H1 (cell line): ENCODE measurements at places on chromosomes 1 and 21. TPM values are rescaled to one million over a fixed set of nuclear protein-coding genes. Genes with fewer than 3 reads are reported as not detected.

IQCC gene
- total RNA-seq: 4.2 and 4.3 TPM in 2 replicates

FCN3 gene
- total RNA-seq: 0.30 TPM in 1 of 2 replicates, not detected in the other

- peak; percentile 65 for DNase-seq
Observed at GRCh38 chr1:229381234-229381633, 38.4 kb upstream of the CCSAP start.

GRCh38 chr1:94527447-94528031 lies 14.0 kb downstream of the F3 start:
- DNase-seq: no peak

DNA sequence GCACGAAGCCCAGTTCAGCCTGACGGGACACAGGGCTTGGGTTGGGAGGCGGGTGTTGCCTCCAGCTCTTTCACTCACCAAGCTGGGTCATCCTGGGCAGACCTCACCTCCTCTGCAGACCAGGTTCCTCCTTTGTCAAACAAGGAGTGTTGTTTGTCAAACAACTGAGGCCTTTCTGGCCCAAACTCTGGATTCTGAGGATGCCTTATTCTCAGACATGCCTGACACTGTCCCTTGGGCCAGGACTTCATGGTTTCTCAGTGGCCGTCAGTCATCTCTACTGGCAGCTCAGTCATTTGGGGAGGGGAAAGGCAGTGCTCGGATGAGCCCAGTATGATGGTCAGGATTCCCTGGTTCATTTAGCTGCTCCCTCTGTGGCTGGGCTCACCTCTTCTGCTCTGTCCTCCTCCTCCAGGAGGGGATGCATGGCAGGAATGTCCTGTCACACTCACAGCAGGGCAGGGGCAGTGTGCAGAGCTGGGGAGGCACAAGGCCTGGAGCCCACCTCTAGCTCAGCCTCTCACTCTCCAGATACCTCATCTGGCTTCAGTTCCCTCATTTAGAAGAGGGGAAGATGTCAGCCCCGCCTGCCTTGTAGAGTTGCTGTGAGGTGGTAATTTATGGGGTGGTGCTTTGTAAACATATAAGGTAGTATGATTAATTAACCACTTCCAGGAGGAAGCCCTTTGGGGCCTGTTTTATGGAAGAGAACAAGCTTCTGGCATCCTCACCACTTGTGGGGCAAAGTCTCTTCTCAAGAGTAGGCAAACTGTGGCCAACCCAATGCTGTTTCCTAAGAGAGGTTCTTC lies 20.6 kb downstream of the SLC2A1 start:
- DNase-seq: no peak

GRCh38 chr1:93955765-93956164 lies 46.5 kb upstream of the GCLM start:
- DNase-seq: no peak
